8988T (cell line): ENCODE measurements at places on chromosomes 1 and 21.

DNA sequence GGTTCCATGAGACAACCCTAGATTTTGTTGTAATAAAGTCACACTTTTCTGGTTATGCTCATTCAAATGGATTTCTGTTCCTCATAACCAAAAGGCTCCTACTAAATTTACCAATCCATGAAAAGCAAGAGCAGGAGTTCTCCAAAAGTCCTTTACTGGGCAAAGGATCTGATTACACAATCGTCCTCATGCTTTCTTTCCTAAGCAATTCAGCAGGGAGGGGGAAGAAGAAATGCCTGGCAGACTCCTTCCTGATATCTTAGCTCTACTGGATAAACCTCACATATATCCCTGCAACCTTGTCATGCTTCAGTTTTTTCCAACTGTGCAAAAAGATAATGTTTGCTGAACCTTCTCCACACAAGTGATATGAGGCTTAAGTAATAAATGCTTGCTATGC lies 67.6 kb upstream of the GUCA2B start:
- DNase-seq: no peak

GRCh38 chr1:117127795-117128194 lies 6.2 kb upstream of the TRIM45 start:
- no peak for DNase-seq

DNA sequence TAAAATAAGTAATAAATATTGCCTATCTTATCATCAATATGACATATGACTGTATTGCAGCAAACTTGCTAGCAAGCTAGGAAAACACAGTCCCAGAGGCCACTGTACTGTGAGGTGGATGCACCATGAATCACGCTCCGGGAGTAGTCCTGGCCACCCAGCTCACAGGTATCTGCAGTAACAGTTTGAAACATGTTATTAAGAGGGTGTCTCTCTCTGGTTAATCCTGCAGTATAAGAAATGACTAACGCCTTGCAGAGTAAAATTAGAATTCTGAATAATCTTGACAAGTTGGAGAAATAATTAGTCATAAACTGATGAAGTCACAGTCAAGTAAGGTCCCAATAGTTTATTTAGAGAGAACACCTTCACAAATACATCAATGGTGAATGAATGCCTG lies 34.0 kb upstream of the DPT start:
- no peak for DNase-seq

DNA sequence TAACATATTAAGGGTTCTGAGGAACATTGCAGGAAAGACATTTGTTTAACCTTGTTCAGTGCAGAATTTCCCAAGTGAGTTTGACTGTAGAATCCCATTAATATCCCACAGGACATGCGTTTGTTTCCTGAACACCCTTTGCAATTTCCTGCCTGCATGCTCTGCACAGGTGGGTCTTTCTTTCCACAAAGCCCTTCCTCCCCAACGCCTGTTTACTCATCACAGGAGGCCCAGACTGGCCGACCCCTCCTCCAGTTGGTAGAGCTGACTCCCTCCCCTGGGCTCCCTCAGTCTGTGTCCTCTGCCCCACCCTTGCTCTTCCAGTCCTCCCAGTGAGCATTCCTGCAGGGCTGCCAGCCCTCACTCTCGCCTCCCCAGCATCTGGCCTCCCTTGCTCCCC lies 47.5 kb upstream of the CTPS1 start:
- no peak for DNase-seq

DNA sequence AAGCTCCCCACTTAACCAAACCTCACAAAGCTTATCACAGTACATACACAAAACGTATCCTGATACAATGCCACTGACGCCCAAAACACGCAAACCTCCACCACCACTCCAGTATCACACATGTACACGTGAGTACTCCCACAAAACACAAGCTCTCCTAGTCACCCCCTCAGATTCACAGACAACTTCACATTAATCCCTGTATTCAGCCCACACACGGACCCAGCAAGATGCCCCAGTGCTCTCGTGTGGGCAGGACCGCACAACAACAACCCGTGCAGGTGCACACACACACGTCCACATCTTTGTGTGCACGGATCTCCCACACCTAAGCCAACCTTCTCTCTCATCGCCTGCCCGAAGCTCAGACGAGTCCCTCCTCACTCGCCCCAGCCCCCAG lies 17.6 kb downstream of the PADI1 start:
- DNase-seq: no peak

DNA sequence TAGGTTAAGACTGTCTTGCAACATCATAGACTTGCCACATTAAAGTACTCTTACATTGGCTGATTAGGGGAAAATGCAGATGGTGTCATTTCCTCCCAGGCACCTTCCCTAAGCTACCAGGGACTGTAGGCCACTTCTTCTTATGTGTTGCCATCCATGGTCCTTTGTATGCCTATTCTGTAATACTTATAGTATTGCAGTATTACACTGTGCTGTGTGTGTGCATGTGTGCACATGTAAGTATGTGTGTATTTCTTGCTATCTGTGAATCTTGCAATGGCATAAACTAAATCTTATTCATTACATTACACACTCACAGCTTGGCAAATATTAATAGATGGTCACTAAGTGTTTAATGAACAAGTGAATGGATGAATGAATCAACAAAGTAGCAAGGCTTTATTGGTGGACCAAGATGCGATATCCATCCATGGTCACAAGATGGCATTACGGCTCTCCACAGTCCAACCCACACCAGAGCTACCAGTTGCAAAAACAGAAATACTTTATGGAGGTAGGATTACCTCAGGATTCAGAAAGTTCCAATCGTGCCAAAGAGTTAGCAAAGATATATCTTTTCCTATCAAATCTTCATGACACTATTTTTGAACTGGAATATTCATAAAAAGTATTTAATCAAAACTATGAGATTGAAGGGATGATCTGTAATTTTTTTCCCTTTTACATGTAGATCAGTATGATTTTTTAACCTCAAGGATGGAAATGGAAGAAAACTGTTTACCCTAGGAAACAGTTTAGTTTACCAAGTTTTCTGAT lies 160.2 kb downstream of the DENND1B start:
- no peak for DNase-seq

- DNase-seq: no peak
These were observed 45.2 kb upstream of the HAO2 start for GRCh38 chr1:119323216-119323982.

GRCh38 chr1:112063781-112064728 lies 74.6 kb upstream of the KCND3 start:
- no peak for DNase-seq

GRCh38 chr1:230977761-230978490 lies 735 bp downstream of the TTC13 start:
- DNase-seq: no peak

- no peak for DNase-seq
These were observed 122.1 kb downstream of the LRIG2 start for GRCh38 chr1:113194846-113195830.

GRCh38 chr1:91952187-91952586 lies 3.0 kb downstream of the BRDT start:
- no peak for DNase-seq

GRCh38 chr1:228224198-228225164 lies 16.6 kb downstream of the OBSCN start:
- DNase-seq: no peak

- no peak for DNase-seq
These were observed 1386.0 kb upstream of the ADGRL4 start for GRCh38 chr1:80392529-80392928.

GRCh38 chr1:69688193-69688592 lies 120.5 kb downstream of the LRRC7 start:
- DNase-seq: no peak

DNA sequence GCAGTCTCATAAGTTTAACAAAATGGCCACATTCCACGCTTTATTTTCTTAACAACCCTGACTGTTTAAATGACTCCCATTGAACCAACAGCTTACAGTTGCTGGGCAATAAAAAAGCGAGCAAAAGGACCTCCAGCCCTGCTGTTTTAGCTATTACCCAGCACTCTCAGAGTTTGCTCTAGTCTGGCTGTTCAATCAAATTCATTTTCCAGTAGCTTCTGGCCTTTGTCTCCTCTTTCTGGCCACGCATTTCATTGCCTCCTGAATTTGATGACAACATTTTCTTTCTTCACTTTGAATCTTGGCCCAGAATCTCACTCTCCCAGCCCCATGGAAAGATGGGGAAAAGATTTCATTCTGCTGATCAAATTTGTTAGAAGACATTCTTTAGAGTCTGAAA lies 44.1 kb upstream of the DOCK7 start:
- DNase-seq: no peak

DNA sequence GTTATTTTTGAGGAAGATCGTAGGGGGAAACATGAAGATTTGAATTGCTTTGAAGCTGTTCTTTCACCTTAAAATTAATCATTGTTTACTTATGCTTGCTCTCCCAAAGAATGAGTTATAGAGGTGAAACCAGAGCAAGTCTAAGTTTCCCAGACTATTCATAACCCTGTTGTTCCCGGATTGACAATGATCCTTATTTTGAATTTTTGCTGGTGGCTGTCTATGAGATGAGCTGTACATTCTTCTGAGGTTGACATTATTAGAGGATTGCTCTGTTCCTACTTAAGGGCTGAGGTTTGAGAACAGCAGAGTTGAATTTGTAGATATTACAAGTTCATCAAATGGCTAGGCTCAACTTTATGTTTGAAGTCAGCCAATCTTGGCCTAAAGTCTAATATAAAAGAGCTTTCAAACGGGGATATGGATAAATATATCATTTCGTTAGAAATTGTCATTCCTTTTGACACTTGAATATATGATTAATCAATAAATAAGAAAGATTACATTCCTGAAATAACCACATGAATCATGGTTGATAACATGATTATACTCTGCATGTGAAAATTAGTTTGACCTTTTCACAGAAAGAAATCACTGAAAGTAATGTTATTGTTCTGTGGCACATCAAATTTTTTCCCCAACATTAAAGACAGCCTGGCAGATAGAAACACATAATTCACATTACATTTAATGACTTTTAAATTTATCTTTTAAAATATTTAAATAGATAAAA lies 19.1 kb upstream of the PDE4B start:
- no peak for DNase-seq

GRCh38 chr1:200231787-200232231 lies 178.0 kb downstream of the ZNF281 start:
- DNase-seq: no peak

DNA sequence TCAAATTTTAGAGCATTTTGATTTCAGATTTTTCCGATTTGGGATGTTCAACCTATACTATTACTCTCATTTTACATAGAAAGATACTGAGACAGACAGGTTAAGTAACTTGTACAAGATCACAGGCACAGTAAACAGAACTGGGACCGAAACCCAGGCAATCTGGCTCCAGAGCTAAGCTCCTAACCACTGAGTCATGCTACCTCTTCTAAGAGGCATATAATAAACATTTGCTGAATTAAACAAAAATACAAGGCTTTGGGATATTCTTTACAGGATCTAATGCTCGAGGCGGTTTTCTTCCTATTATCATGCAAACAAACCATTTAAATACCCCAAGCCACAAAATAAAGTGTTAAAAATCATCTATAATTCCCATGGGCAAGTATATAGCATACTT lies 50.3 kb downstream of the MCOLN2 start:
- DNase-seq: no peak

DNA sequence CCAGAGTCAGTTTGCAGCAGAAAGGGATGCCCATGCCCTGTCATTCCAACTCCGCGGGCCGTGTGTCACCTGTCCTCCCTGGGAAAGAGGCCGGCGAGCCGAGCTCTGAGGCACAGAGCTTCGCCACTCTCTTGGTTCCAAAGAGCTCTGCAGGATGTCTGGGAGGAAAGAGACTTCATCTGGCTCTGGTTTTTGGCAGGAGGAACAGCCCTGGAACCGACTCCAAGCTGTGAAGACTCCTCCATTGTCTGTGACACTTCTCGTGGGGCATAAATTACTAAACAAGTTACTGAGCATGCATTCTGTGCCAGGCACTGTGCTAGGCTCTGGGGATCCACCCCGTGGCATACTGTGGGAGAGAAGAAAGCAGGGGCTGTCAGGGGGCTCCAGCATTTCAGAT lies 3.9 kb upstream of the FAM151A start:
- DNase-seq: no peak

DNA sequence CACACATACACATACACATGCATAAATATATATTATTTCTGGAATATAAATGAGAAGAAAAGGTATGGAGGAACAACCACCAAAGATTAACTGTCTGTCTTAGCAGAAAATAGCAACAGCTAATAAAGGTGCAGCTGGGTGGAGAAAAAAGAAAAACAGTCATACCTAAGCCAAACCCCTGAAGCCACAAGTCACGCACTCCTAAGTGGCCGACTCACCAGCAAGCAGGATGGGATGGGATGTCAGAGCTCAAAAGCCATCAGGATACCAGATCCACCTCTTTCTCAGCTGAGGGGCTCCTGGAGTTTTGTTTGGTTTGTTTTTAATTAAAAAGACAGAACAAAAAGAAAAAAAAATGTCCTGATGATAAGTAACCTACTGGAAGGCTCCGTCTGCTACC lies 64.7 kb upstream of the HIVEP3 start:
- no peak for DNase-seq

DNA sequence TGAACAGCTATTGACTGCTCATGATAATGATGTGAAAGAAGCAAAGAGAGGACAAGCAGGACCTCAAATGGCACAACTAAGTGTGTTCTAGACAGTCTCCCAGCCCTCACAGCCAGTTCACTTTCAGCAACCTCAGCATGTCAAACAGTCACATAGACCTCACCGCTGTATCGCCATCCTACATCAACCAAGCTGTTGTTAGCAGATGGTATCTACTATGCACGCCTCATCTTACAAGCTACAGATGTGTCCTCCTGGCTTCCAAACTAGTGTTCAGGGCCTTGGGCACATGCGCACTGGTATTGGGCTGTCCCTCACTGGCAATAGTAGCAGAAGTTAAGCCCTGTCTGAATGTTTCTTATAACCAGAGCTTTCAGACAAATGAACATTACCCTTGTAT lies 28.4 kb downstream of the EVI5 start:
- DNase-seq: no peak
